ENCODE measurements at places on chromosomes 2 and 18. TPM values are rescaled to one million over a fixed set of nuclear protein-coding genes. Genes with fewer than 3 reads are reported as not detected.

- DNase-seq: no peak
These were observed 79.5 kb downstream of the ARMC9 start for GRCh38 chr2:231277962-231278361.

DNA sequence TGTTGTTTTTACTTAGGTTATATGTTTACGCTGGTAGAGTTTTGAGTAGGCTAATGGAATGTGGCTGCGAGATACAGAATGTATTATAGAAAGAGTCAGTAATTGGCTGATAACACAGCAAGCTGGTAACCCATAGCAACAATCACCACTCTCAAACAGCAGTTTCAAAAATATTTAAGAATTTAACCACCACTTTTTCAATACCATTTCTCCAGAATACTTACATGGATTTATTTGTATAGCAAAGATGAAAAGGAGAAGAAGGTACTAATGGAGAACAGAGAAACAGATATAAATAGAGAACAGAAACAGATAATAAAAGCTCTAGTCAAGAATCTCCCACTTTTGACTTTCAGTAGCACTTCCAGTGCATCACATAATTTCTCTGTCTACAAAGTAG lies 188.3 kb upstream of the SLC39A10 start:
- DNase-seq: no peak

The KIF5C gene
- 12.5 TPM for polyA plus RNA-seq

DNA sequence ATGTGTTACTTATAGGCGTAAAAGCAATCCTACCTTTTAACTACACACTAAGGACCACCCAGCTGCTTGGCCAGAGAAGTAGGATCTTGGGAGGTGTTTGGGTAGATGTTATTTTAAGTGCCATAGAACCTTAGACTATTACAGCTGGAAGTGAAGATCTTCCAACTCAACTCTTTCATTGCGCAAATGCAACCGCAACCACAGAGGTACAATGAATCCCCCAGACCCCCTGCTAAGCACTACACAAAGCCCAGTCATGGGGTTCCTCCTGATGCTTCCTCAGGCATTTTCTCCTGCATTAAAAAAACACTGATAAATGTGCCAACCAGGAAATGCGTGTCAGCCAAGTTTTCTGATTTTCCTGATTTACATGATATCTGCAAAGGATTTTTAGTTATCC lies 246.0 kb downstream of the LRRTM1 start:
- DNase-seq: no peak

DNA sequence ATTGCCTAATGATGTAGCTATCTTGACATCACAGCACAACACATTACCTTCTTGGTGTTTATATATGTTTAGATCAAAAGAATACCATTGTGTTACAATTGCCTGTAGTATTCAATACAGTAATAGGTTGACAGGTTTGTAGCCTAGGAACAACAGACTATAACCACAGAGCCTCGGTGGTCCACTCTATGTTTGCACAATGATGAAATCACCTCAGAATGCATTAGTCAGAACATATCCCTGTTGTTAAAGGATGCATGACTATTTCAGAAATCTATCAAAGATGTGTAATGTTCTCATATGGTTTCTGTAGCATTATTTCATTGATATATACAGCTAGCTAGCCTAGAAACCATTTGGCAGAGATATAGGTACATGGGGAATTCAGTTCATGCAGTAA lies 8.9 kb downstream of the METTL5 start:
- no peak for DNase-seq

- no peak for DNase-seq
These were observed 401.0 kb upstream of the ZEB2 start for GRCh38 chr2:144920755-144921530.

GRCh38 chr2:143965493-143966164 lies 554.3 kb downstream of the ZEB2 start:
- DNase-seq: no peak

All from H1 (cell line).